ENCODE measurements at places on chromosomes 7 and 10.

DNA sequence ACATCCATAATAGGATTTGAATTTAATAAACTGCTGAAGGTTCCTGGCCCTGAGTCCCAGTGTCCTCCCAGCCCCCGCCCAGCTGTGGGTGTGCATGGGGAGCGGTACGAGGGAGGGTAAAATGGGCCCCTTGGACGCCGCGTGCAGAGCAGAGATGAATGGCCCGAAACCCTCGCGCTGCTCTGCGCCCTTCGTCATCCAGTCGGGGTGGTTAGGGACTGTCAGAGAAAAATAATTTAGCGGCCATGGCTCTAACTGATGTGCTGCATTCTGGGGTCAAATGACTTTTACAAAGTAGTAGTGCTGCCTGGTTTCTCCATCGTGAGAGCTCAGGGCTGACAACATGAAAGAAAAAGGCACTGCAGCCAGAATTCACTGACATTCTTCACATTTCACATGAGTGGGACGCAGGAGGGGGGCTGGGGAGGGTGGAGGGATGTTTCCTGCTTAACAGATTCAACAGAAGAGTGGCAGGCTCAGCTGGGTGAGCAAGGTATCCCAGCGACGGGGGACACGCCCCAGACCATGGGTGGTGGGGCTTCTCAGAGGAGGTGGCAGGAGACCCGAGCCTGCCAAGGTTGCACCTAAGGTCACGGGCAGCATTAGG is 304.5 kb downstream of the WDR37 start:
- no peak for DNase-seq

DNA sequence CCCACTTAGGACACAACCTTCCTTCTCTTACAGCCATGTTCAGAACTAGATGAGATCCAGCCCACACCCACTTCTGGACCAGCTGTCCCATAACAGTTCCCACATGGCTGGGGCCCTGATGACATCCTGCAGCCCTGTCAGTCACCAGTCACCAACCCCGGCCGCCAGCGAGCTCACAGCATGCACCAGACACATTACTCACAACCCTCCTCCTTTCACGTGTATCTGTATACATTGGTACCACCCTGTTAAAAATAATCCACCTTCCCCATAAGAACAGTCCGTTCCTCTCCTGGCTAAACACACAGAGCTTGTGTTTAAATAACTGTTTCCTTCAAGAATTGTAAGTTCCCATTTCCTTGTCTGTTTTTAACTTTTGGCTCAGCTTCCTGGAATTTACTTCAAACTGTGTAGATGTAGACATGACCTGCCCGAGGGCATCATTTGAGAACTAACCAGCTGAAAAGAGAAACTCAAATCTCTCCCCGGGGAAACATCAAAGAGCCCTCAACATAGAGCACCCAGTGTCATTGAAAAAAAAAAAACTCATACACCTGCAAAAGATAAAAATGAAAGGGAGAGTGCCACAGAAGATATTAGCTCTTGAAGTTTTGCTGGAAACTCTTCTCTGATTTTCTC is 26.0 kb upstream of the PRLHR start:
- no peak for DNase-seq

- DNase-seq = no peak
These were observed 7.4 kb upstream of the PFKFB3 start for GRCh38 chr10:6195376-6195775.

DNA sequence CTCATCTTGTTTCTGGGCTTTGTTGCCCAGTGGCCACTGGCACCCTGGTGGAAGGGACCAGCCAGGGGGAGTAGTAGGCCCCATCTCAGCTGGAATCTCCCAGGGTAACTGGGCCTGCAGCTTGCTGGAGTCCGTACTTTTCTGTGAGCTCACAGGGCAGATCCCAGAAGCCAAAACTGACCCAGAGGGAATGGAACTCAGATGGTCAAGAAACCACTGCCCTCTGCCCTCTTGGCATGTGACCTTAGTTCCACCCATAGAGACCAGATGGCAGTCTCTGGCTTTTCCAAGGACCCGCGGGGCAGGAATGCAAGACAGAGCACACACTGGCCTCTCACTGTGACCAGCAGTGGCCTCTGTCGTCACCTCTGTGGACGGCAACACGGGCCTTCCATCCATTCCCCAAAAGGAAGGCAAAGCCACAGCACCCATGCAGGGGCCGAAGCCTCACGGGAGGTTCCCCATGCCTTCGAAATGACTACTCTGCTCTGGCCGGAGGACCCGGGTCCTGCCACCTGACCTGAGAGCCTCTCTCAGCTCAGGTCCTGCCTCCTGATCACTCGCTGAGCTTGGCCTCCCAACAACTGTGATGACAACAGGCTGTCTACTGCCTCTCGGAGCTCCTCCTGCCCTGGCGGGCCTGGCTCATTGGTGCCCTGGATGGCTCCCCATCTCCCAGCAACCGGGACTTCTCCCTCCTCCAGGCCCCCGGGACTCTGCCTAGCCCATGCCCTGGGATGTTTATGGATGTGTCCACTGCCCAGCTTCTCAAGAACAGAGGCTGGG is 29.9 kb downstream of the MYL10 start:
- peak; percentile 20 for DNase-seq

- no peak for DNase-seq
These were observed 2.8 kb downstream of the TSC22D4 start for GRCh38 chr7:100476101-100476780.

DNA sequence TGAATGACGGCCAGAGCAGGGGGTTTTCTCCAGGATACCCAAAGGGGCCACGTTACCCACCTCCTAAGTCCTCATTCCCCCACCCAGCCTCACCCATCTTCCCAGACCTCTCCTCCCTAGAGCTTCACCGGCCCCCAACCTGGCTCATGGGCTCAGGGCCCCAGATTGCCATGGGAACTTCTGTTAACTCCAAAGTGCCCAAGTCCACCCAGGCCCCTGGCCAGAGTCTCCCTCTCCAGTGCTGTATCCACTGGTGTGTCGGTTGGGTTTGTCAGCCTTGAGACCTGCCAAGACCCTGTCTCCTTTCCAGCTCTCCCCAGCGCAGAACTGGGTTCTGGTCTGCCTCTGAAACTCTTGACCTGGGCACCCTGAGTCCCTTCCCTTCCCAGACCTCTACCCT is 37.1 kb upstream of the ZMIZ2 start:
- no peak for DNase-seq

DNA sequence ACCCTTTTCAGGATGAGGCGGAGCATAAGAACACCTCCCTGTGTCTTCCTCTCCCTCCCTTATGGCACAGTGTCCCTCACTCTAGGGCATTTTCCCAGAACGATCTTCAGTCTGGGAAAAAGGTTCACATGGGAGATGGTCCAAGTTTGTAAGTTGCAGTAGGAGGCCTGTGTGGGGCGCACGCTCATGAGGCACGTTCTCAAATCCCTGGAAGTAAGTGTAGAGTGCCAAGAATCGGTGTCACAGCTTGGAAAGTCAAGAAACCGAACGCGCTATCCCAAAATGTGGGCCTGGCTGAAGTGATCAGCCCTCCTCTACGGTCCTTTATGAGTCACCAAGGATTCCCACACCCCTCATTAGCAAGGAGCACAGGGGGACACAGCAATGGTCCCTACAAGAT is 23.9 kb upstream of the SMARCD3 start:
- DNase-seq = peak; percentile 41

- no peak for DNase-seq
These were observed 17.2 kb upstream of the SLK start for GRCh38 chr10:103949728-103950127.

- DNase-seq = no peak
These were observed 14.3 kb downstream of the CHST3 start for GRCh38 chr10:71978476-71978875.

DNA sequence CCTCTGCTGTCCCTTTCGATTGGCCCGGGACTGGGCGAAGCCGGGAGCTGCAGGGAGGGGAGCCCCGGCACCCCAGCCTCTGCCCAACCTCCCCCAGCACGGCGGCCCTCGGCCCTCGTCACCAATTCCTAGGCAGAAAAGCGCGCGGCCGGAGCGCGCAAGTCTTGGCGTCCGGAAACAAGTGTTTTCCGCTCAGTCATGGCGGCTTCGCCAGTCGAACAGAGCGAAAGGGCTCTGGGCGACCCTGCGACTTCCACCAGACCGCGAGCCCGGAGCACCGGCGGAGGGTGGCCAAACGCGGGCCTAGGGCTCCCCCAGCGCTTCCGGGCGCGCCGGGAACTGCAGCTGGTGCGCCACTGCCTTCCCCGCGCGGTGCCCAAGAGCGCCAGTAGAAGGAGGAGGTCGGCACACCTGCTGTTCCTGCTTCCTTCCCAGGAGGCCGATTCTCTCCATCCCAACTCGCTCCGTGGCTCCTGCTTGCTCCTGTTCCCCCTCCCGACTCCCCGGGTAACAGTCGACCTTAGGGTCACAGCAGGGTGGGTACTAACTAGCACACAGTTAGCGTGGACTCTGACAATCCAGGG is 729.9 kb downstream of the ZWINT start:
- DNase-seq = no peak

GRCh38 chr7:124701955-124702354 is 63.6 kb downstream of the GPR37 start:
- DNase-seq = no peak

DNA sequence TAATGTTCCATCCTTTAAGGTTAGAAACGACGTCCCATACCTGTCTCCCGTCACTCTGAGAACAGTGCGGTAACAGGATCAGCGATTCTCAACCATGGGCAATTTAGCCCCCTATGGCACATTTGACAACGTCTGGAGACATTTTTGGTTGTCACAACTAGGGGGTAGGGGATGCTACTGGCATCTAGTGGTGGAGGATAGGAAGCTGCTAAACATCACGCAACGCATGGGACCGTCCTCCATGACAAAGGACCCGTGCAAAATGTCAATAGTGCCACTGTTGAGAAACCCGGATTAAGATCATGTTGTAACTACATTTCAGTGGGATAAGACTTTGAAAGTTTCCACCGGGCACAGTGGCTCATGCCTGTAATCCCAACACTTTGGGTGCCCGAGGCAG is 5.0 kb upstream of the PAXIP1 start:
- DNase-seq = no peak

GRCh38 chr7:19663816-19664462 is 44.9 kb downstream of the POLR1F start:
- DNase-seq = no peak

- DNase-seq = no peak
These were observed 3.1 kb upstream of the ADAP1 start for GRCh38 chr7:957418-958220.

- DNase-seq = no peak
These were observed 56.0 kb downstream of the ELMO1 start for GRCh38 chr7:37392673-37393017.

GRCh38 chr10:74589226-74589673 is 237.2 kb upstream of the KAT6B start:
- peak; percentile 92 for DNase-seq

- no peak for DNase-seq
These were observed 212.0 kb downstream of the MAGI2 start for GRCh38 chr7:79241288-79242060.

DNA sequence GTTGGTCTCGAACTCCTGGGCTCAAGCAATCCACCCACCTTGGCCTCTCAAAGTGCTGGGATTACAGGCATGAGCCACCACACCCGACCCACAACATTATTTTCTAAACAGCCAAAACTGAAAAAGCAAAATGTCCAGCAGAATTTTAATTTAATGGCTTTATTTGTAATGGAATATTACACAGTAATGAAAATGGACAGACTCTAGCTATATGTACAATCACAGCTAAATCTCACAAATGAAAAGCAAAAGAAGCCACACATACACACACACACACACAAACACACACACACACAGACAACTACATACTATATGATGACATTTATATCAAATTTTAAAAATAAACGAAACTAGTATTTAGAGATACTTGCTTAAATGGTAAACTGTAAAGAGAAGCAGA is 18.7 kb downstream of the ARHGAP19 start:
- no peak for DNase-seq

DNA sequence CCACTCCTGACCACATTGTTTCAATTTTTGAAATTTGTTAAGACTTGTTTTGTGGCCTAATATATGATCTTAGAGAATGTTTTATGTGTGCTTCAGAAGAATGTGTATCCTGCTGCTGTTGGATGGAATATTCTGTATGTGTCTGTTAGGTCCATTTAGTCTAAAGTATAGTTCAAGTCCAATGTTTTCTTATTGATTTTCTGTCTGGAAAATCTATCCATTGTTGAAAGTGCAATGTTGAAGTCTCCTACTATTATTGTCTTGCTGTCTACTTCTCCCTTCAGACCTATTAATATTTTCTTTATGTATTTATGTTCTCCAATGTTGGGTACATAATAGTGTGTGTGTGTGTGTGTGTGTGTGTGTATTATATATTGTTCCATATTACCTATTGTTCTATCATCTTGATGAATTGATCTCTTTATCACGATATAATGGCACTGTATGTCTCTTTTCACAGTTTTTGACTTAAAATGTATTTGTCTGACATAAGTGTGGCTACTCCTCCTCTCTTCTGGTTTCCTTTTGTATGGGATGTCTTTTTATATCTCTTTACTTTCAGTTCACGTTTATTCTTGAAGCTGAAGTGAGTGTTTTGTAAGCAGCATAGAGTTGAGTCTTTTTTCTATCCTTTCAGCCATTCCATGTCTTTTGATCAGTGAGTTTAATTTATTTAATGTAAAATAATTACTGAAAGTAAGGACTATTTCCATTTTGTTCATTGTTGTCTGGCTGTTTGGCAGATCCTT is 61.3 kb downstream of the AKR1D1 start:
- no peak for DNase-seq

- DNase-seq = no peak
These were observed 23.5 kb upstream of the ZNF12 start for GRCh38 chr7:6730343-6730633.

DNA sequence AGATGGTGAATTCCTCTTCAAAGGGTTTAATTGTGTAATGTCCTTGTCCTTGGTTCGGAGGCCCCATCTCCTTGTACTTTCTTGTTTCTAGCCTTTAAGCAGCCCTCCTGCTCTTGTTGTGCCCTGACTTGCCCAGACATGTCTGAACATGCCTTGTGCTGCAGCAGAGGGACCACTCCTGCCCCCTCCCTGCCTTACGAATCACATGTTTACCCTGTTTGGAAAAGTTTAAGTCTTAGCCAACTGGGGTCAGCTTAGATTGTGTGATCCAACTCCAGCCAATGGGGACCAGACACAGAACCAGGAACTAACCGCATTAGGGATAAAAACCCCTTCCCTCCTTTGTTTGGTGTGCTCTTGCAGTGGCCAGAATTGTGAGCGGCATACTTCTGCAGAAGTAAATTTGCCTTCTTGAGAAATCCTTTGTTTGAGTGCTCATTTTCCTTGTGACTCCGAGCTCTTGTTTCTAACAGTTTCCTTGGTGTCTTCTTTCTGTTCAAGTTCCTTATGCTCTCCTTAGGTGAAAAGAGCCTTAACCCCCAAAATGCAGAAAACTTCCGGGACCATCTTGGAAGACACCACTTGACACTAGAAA is 29.4 kb downstream of the CLRN3 start:
- DNase-seq = no peak

DNA sequence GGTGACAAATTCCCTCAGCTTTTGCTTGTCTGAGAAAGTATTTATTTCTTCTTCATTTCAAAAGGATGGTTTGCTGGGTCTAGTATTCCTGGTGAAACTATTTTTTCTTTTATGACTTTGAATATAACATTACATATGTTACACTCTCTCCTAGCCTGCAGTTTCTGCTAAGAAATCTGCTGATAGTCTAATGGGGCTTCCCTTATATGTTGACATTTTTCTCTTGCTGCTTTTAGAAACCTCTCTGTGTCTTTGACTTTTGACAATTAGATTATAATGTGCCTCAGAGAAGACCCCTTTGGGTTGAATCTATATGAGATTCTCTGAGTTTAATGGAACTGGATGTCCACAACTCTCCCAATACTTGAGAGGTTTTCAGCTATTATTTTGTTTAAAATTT is 33.8 kb upstream of the SRI start:
- DNase-seq = no peak

- DNase-seq = no peak
These were observed 187.5 kb upstream of the AOAH start for GRCh38 chr7:36911788-36912187.
